NCI-H446 (cell line): ENCODE measurements at places on chromosomes 7 and 10.

GRCh38 chr10:93600446-93601145 is 439 bp downstream of the RBP4 start:
- DNase-seq = no peak

- no peak for DNase-seq
Observed at GRCh38 chr10:50260791-50261281, 9.5 kb upstream of the ASAH2 start.

DNA sequence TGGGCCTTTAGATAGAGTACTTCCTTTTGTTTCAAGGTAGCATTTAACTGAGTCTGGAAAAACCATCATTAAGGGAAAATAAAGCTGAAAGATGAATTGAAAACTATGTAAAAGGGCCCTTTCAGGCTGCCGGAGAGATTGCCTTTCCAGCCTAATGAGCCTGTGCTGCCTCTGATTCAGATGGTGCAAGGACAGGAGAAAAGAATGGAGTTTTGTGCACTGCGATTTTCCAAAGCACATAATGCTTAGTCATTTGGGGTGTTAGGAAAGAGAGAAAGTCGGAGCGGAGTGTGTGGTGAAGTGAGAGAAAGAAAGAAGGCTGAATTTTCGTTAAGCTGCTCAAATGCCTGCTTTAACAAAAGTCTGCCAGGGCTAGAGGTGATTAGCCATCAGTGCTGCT is 259.7 kb downstream of the PAXIP1 start:
- no peak for DNase-seq

DNA sequence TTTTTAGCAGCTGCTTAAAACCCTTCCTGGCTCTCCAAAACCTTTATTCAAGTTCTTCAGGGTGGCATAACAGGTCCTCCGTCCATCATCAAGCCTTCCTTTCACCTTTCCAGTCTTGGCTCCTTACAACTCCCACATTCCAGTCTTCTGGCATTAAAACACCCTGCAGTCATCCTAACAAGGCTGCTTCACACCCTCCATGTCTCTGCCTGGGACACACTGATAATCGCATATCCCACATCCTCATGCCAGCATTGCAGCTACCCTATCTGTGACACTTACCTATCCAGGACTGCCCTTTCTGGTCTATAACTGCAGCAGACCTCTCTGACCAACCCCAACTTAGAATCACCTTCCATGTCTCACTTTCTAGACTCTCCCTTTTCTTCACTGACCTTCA is 2.6 kb upstream of the TLL2 start:
- DNase-seq = no peak

- DNase-seq = no peak
Observed at GRCh38 chr7:133081119-133081598, 731 bp downstream of the CHCHD3 start.

DNA sequence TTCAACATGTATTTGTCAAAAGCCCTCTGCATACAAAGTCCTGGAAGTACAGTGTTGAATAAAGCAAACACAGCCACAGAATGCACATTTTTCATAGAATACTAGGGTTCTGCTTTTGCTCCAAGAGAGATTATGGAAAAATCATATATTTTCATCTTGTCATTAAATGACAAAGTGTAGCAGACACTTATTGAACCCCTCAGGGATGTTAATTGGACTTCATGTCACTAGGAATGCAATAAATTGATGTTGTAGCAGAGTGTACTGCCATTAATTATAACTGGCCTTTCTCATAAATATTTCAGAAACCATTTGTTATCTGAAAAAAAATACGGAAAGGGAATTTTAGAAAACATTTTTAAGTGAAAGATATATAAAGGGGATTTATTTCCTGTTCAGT is 64.5 kb upstream of the TAC1 start:
- no peak for DNase-seq

DNA sequence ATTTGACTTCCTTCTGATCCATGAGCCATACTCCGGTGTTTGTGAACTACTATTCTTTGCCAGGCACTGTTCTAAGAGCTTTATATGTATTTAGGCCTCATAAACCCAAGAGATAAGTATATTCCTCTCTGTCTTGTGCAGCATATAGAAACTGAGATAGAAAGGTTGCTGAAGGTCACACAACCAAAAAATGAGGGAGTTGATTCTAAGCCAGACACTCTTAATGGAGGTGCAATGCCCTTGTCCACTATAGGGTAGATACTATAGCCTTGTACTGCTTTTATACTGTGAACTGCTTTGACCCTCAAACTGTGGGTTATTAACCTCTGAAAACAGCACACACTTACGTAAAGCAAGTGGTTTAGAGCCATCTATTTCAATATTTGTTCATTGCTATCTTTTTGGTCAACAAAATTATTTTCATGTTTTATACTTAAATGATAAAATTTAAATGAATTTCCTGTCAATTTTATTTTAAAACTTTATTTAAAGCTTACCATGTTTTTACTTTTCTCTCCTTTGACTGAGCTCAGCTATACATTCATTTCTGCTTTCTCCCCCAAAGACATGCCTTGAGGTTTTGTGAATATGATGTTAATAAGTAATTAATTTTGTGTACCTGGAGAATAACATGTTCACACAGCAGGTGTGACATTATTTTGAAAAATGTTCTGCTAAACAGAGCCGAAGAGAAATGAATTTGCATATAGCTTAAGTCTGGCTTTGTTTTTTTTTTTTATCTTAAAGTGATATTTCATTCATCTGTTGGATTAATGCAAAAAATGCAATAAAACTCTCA is 687.3 kb downstream of the DNAJB9 start:
- no peak for DNase-seq
